ENCODE measurements at places on chromosomes 4 and X. TPM values are rescaled to one million over a fixed set of nuclear protein-coding genes. Genes with fewer than 3 reads are reported as not detected.

- DNase-seq: no peak
- H3K36me3 ChIP-seq: no peaks in the 10 kb centered on the region
These were observed 39.4 kb downstream of the GLRA3 start for GRCh38 chr4:174789657-174790056.

MAGEA2B gene
- not detected for total RNA-seq

DNA sequence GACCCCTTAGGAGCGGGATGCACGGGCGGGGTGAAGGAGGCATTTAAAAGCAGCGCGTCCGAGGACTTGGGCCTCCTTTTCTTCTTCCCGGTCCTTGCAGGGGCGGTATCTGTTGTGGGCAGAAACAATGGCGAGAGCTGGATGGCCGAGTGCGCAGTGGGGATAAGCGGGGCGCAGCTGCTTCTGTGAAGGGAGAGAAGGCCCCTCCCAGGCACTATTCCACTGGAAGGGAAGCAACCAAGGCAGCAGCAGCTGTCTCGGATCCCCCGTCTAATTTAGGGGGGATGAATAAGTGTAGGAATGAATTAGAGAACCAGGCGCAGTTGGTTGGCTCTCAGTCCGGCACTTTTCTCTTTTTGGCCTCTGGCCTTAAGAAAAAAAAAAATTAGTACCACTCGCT, 995 bp downstream of the SMARCA5 start:
- H3K27me3 ChIP-seq: no peaks in the 10 kb centered on the region
- H3K4me1 ChIP-seq: peaks cover 39% of the 10 kb centered on the region
- peak overlapping the region; percentile 79 for H3K4me3 ChIP-seq

- no peaks in the 10 kb centered on the region for H3K36me3 ChIP-seq
- peak; percentile 56 for DNase-seq
- H3K4me1 ChIP-seq: no peaks in the 10 kb centered on the region
These were observed 20.1 kb upstream of the IL3RA start for GRCh38 chrX:1316527-1316926.

DNA sequence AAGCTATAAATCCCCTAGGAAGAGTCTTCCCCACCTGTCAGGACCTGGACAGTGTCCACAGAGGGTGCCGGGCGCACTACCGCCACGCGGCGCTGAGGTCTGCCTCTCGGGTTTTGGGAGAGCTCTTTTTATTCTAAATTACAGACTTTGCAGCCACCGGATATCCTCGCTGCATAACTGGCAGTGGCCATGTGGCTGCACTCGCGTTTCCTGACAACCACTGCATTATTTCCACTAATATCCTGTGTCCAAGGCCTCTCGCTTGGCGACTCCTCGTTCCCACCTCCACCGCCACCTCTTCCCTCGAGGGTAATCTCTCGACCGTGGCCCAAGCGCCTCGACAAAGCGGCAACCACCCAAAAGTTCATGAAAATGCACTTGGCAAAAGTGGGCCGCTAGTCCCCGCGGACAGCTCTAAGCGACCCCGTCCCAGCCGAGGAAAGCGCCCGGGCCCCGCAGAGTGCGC, 512 bp upstream of the TMEM131L start:
- peak overlapping the region; percentile 98 for H3K27ac ChIP-seq
- peaks cover 52% of the 10 kb centered on the region for H3K4me1 ChIP-seq
- peak; percentile 72 for DNase-seq
- no peaks in the 10 kb centered on the region for H3K36me3 ChIP-seq
- H3K27me3 ChIP-seq: no peaks in the 10 kb centered on the region

GRCh38 chr4:71406459-71406963, 67.7 kb downstream of the SLC4A4 start:
- H3K4me1 ChIP-seq: no peaks in the 10 kb centered on the region
- no peaks in the 10 kb centered on the region for H3K27me3 ChIP-seq
- no peak overlapping the region for H3K4me3 ChIP-seq
- H3K27ac ChIP-seq: no peak overlapping the region
- H3K36me3 ChIP-seq: no peaks in the 10 kb centered on the region
- no peak for DNase-seq

GRCh38 chr4:62871078-62871477, 1538.2 kb downstream of the TECRL start:
- no peaks in the 10 kb centered on the region for H3K36me3 ChIP-seq
- DNase-seq: no peak
- no peaks in the 10 kb centered on the region for H3K27me3 ChIP-seq
- no peak overlapping the region for H3K27ac ChIP-seq
- H3K4me1 ChIP-seq: no peaks in the 10 kb centered on the region

GRCh38 chr4:48491514-48492176, 1.6 kb downstream of the ZAR1 start:
- H3K27ac ChIP-seq: no peak overlapping the region
- no peak for DNase-seq
- H3K27me3 ChIP-seq: peaks cover 31% of the 10 kb centered on the region
- no peaks in the 10 kb centered on the region for H3K36me3 ChIP-seq

Data from psoas muscle (tissue), 8 donors.